ENCODE measurements at places on chromosomes 2 and 18. TPM values are rescaled to one million over a fixed set of nuclear protein-coding genes. Genes with fewer than 3 reads are reported as not detected.

The STAT4 gene
- total RNA-seq, result 1.1 TPM

The DPYSL5 gene
- total RNA-seq, result not detected

The RESP18 gene
- total RNA-seq, result not detected

The KIF1A gene
- not detected for total RNA-seq

The OTX1 gene
- not detected for total RNA-seq

The TMEM182 gene
- total RNA-seq, result 1.3 TPM

The GPR39 gene
- 21.2 TPM for total RNA-seq

The LPIN2 gene
- total RNA-seq, result 41.1 TPM

Data from placental pericyte (primary cell).